ENCODE measurements at places on chromosomes 2 and 18.

DNA sequence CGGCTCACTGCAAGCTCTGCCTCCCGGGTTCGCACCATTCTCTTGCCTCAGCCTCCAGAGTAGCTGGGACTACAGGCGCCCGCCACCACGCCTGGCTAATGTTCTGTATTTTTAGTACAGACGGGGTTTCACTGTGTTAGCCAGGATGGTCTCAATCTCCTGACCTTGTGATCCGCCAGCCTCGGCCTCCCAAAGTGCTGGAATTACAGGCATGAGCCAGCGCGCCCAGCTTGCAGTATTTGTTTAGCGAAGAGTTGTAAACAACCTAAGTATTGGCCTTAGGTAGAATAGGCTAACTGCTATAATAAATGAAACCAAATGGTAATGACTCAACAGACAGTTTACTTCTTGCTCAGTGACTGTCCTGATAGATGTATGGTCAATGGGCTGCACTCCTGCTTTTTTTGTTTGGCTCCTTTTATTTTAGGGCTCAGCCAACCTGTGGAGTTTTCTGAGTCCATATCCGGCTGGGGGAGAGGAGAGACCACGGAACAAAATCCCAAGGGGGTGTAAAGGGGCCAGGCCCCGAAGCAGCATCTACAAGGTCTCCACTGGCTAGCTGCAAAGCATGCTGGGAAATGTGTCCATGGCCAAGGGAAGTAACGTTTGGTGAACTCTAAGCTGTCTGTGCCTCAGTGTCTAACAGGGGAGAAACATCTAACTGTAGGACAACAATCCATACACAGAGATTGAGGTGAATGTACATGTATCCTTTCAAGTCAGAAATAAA lies 841.0 kb upstream of the ID2 start:
- H3K36me3 ChIP-seq: no peaks in the 10 kb centered on the region
- H3K27ac ChIP-seq: no peak overlapping the region
- no peak for DNase-seq
- no peak overlapping the region for H3K4me3 ChIP-seq
- no peaks in the 10 kb centered on the region for H3K4me1 ChIP-seq

DNA sequence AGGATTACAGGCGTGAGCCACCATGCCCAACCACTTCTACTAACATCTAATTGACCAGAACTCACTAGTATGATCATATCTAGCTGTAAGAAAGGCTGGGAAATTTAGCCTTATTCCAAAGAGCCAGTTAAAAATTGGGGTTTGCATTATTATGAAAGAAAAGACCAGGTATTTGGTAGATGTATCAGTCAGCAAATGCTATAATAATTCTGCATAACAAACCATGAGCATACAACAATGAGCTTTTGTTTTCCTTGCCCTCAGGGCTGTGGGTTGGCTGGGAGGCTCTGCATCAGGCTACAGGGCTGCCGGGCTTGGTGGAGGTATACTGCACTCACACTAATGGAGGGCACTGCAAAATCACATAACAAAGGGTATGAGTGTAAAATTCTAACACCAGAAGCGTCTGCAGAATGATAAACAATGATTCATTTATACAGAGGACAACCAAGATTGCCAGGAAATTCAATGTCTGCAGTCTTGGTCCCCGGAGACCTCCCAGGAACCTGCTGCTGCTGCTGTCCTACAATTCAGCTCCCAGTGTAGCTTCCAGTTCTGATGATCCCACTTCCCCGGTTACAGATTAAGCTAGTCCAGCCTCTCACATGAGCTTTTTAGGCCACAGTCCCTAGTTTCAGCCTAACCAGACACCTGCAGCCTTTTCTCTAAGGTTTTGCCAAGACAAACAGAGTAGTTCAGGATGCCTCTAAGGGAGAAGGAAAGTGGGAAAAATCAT lies 32.2 kb upstream of the ST3GAL5 start:
- H3K27ac ChIP-seq: no peak overlapping the region
- no peak for DNase-seq
- H3K36me3 ChIP-seq: no peaks in the 10 kb centered on the region
- no peaks in the 10 kb centered on the region for H3K27me3 ChIP-seq
- no peaks in the 10 kb centered on the region for H3K4me1 ChIP-seq

GRCh38 chr2:131105950-131106801 lies 1.0 kb downstream of the PLEKHB2 start:
- H3K4me3 ChIP-seq: peak overlapping the region; percentile 95
- H3K27me3 ChIP-seq: no peaks in the 10 kb centered on the region
- no peak overlapping the region for H3K27ac ChIP-seq
- peaks cover 15% of the 10 kb centered on the region for H3K36me3 ChIP-seq
- peaks cover 7% of the 10 kb centered on the region for H3K4me1 ChIP-seq

GRCh38 chr2:49687918-49688317 lies 533.6 kb upstream of the FSHR start:
- no peaks in the 10 kb centered on the region for H3K27me3 ChIP-seq
- no peaks in the 10 kb centered on the region for H3K36me3 ChIP-seq
- H3K4me1 ChIP-seq: no peaks in the 10 kb centered on the region
- H3K4me3 ChIP-seq: peak overlapping the region; percentile 16

DNA sequence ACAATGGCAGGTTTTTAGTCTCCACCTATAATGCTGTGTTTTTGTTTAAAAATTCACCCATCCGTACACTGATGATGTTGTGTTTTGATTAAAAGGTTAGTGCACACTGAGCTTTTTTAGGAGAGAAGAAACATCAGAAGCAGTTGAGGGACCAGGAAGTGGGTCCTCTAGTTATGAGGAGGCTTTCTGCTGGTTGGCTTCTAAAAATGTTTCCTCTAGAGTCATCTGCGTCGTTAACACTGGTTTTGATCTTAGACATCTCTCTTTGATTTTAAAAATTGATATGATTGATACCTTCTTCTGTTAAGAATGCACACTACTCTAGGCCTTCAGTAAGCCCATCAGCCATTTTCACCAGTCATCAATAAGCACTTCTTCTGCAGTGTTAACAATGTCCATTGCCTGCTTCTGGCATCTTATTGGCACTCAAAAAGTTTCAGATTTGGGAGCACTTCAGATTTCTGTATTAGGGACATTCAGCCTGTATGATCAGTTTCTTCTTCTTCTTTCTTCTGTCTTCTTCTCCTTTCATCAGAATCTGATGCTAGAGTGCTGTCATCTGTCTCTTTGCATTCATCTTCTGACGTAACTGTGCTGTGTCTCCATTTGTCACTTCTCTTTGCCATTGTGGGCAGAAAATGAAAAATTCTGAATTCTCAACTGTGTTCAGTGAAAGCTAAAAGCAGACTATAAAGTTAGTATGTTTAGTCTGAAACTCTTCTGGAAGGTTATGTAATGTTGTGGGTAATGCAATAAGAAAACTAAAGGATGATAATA lies 56.3 kb downstream of the PHLPP1 start:
- DNase-seq: no peak
- no peak overlapping the region for H3K27ac ChIP-seq
- no peak overlapping the region for H3K4me3 ChIP-seq
- H3K4me1 ChIP-seq: peaks cover 11% of the 10 kb centered on the region
- no peaks in the 10 kb centered on the region for H3K36me3 ChIP-seq

DNA sequence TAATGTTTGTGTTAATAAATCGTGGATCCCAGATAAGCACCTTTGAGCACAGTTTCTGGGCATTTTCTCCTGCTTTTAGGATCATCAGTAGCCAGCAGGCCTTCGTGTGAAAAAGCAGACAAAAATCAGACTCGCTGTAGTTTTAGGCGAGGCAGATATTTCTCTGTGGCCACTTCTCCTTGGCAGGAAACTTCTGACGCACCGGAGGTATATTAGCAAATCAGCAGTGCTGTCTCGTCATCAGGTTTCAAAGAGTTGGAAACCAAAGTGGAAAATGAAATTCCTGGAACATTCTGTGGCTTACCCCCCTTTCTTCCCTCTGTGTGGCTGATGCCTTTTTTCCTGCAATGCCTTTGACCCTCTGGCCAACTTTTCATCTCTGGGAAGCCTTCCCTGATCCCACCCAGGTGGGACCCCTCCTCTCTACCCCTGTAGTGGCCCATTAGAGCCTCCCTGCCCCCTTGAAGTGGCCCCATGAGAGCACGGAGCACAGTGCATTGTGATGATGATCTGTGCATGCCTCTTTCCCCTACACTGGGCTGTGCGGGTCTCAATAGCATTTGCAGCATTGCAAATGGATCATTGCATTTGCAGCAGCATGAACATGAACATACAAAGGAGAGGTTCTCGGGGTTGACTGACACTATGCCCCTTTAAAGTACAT lies 93.3 kb downstream of the RNF144A start:
- no peaks in the 10 kb centered on the region for H3K27me3 ChIP-seq
- H3K36me3 ChIP-seq: no peaks in the 10 kb centered on the region
- no peak overlapping the region for H3K4me3 ChIP-seq
- H3K4me1 ChIP-seq: peaks cover 54% of the 10 kb centered on the region

- peak overlapping the region; percentile 92 for H3K27ac ChIP-seq
- no peak overlapping the region for H3K4me3 ChIP-seq
- H3K27me3 ChIP-seq: no peaks in the 10 kb centered on the region
- no peak for DNase-seq
- H3K36me3 ChIP-seq: no peaks in the 10 kb centered on the region
- H3K4me1 ChIP-seq: peaks cover 8% of the 10 kb centered on the region
These were observed 38.4 kb upstream of the MRPL19 start for GRCh38 chr2:75607988-75608683.

DNA sequence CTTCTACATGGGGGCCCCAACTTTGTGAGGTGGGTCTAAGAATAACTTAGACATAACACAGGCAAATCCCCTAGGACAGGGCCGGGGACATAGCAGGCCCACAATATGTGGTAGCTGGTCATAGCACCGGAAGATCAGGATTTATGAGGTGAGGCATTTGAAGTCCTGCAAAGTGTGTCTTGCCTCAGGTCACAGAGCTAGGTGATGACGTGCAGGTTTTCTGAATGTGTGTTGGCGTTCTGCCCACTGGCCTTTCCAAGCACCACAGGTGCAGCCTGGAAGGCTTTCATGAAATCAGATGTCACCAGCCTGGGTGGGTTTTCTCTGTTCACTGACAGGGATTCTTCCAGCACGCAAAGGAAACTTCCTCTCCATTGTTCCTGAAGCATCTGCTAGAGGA lies 119.1 kb downstream of the LRATD1 start:
- no peaks in the 10 kb centered on the region for H3K4me1 ChIP-seq
- H3K27ac ChIP-seq: no peak overlapping the region
- H3K36me3 ChIP-seq: no peaks in the 10 kb centered on the region
- H3K4me3 ChIP-seq: no peak overlapping the region
- no peak for DNase-seq

GRCh38 chr2:67725731-67726130 lies 328.6 kb downstream of the ETAA1 start:
- H3K36me3 ChIP-seq: no peaks in the 10 kb centered on the region
- no peaks in the 10 kb centered on the region for H3K27me3 ChIP-seq
- DNase-seq: no peak
- H3K4me3 ChIP-seq: no peak overlapping the region
- no peak overlapping the region for H3K27ac ChIP-seq

- no peaks in the 10 kb centered on the region for H3K36me3 ChIP-seq
- no peaks in the 10 kb centered on the region for H3K4me1 ChIP-seq
- H3K27me3 ChIP-seq: no peaks in the 10 kb centered on the region
- no peak overlapping the region for H3K4me3 ChIP-seq
- no peak overlapping the region for H3K27ac ChIP-seq
These were observed 97.3 kb upstream of the DCC start for GRCh38 chr18:52242711-52243110.

DNA sequence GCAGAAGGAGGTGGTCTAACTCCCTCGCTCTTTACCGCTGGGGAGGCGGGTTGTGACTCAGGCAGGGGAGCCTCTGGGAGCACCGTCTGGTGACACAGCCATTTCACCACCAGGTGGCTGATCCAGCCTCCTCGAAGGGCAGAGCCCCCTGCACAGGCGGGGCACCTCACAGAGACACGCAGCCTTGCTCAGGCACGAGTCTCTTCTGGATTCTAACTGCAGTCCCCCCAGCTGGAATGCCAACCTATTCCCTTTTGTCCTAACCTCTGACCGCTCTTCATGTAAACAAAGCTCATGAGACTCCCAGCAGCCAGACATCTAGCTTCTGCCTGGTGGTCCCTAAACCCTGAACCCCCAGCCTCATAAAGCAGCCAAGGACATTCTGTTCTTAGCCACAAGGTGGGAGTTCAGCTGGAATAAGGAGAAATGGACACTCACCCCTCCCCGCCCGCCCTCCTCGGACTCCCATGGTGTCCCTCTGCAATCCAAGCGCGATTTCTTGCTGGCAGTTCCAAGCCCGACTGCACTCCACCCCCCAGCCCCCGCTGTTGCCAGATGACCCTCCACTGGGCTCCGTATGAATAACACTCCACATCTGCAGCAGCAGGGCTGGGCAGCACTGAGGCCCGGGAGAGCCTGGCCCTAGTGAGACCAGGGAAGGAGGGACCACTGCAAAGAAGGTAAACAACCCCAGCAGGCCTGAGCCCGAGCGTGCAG lies 84.3 kb downstream of the TNS1 start:
- H3K36me3 ChIP-seq: peaks cover 3% of the 10 kb centered on the region
- H3K27me3 ChIP-seq: no peaks in the 10 kb centered on the region
- H3K27ac ChIP-seq: no peak overlapping the region
- DNase-seq: peak; percentile 72

DNA sequence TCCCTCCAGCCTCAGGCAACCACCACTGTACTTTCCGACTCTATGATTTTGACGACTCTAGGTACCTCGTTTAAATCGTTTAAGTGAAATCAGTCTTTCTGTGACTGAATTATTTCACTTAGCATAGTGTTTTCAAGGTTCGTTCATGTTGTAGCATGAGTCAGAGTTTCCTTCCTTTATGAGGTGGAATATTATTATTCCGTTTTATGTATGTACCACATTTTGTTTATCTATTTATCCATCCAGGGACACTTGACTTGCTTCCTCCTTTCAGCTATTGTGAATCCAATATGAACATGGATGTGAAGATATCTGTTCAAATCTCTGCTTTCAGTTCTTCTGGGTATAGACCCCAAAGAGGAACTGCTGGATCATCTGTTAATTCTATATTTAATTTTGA lies 19.1 kb downstream of the IL1R2 start:
- H3K4me3 ChIP-seq: no peak overlapping the region
- H3K4me1 ChIP-seq: no peaks in the 10 kb centered on the region
- no peaks in the 10 kb centered on the region for H3K27me3 ChIP-seq

- H3K4me1 ChIP-seq: no peaks in the 10 kb centered on the region
- no peaks in the 10 kb centered on the region for H3K27me3 ChIP-seq
- H3K27ac ChIP-seq: no peak overlapping the region
These were observed 29.4 kb downstream of the PTMA start for GRCh38 chr2:231737761-231738160.

GRCh38 chr2:26507932-26508331 lies 30.0 kb upstream of the OTOF start:
- DNase-seq: no peak
- no peaks in the 10 kb centered on the region for H3K4me1 ChIP-seq
- no peak overlapping the region for H3K4me3 ChIP-seq
- H3K27ac ChIP-seq: no peak overlapping the region
- no peaks in the 10 kb centered on the region for H3K36me3 ChIP-seq

- H3K27ac ChIP-seq: no peak overlapping the region
- H3K36me3 ChIP-seq: no peaks in the 10 kb centered on the region
- no peak for DNase-seq
- H3K4me1 ChIP-seq: no peaks in the 10 kb centered on the region
These were observed 93.0 kb upstream of the CHST9 start for GRCh38 chr18:27278131-27278530.

- no peaks in the 10 kb centered on the region for H3K36me3 ChIP-seq
- no peaks in the 10 kb centered on the region for H3K27me3 ChIP-seq
- no peak for DNase-seq
- no peaks in the 10 kb centered on the region for H3K4me1 ChIP-seq
These were observed 193.5 kb downstream of the SPP2 start for GRCh38 chr2:234243871-234244565.

- DNase-seq: no peak
- H3K4me3 ChIP-seq: no peak overlapping the region
- H3K4me1 ChIP-seq: peaks cover 4% of the 10 kb centered on the region
- no peaks in the 10 kb centered on the region for H3K36me3 ChIP-seq
These were observed 234.1 kb downstream of the DYSF start for GRCh38 chr2:71687412-71687811.

GRCh38 chr2:39623917-39624316 lies 41.8 kb upstream of the TMEM178A start:
- 0 out of 2 replicates have a peak, but pooled peaks cover 8% of the 10 kb centered on the region for H3K4me1 ChIP-seq
- no peak overlapping the region for H3K4me3 ChIP-seq
- H3K36me3 ChIP-seq: no peaks in the 10 kb centered on the region
- H3K27ac ChIP-seq: no peak overlapping the region
- H3K27me3 ChIP-seq: no peaks in the 10 kb centered on the region

All from SK-N-SH (cell line).